Activated CD4-positive, alpha-beta T cell treated with anti-CD3 and anti-CD28 coated beads, Interleukin-2, Interleukin-6, amounts not matched to agents 100 ng/mL and 50 ng/mL, durations not matched to agents 16 hours and 8 hours (primary cell): ENCODE measurements at places on chromosomes 6 and 20.
A peak's percentile ranks its signal among the peaks of the same experiment; 100 is the strongest.

- DNase-seq: peak; percentile 87
Measured at GRCh38 chr6:5174244-5174643, 86.5 kb downstream of the LYRM4 start.

DNA sequence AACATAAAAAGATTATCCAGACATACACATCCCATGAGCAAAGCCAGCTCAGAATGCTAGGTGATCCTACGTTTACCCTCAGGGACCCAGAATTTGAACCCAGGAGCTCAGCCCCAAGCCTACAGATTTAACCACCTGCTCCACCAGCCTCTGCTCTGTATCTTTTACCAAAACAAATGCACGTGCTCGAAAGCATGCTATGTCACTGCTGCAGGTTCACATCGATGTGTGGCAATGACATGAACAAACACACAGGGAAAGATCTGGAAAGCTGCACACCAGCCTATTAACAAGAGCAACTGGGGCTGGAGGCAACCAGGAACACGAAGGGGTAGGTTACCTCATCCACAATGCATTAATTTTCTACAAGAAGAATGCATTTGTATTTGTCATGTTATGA lies 32.1 kb downstream of the PREX1 start:
- no peak for DNase-seq

DNA sequence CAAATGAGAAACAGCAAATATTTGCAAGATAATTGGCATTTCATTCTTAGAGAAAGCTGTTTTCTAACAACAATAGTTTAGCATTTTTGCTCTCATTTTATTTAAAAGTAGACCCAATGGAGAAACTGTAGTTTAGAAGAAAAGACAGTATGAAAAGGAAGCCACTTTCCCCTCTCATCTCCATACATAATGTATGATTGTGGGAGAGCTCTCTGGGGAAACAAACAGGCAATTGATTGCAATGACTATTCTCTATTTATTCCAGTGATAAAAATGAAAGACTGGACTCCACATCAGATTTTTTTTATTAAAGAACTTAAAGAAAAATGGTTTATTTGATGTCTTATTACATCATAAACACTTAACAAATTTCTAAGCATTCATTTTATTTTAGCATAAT lies 116.8 kb upstream of the SASH1 start:
- no peak for DNase-seq

GRCh38 chr6:129608886-129609537 lies 101.0 kb downstream of the ARHGAP18 start:
- DNase-seq: no peak

GRCh38 chr20:38123021-38123587 lies 42.0 kb downstream of the TGM2 start:
- no peak for DNase-seq

- no peak for DNase-seq
Measured at GRCh38 chr6:22451962-22452361, 117.4 kb upstream of the HDGFL1 start.

- DNase-seq: no peak
Measured at GRCh38 chr6:21219241-21219640, 374.3 kb upstream of the SOX4 start.

DNA sequence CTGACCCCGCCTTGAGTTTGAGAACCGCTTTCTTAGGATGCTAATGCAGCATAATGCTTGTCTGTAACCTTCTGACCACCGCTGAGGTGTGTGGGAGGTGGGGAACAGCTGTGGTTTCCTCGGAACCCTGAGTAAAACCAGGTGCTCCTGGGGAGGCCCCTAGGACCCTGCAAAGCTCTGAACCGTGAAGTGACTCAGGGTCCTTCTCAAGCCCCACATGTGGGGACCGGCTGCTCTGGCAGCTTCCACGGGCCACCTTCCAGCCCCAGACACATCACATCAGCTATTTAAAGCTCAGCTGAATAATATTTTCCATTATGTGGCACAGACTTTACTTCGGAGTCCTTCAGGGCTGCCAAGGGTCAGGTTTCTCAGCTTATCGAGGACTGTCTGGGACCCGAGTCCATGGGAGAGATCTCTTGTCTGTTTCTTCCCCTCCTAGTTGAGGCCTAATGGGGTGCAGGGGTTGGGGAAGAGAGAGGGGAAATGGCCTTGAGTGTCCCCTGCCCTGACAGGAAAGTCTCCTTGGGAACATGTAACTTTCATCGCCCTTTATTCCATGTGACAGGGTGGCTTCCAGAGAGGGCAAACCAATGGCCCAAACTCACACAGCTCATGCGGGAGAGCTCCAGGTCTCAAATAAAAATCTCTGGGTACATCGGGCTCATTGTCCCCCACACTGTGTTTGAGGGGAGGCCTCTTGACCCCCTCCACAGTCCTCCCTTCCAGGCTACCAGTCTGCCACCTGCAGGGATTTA lies 186.1 kb upstream of the SLC24A3 start:
- DNase-seq: no peak

- no peak for DNase-seq
Measured at GRCh38 chr20:59912609-59913008, 20.8 kb downstream of the SYCP2 start.

DNA sequence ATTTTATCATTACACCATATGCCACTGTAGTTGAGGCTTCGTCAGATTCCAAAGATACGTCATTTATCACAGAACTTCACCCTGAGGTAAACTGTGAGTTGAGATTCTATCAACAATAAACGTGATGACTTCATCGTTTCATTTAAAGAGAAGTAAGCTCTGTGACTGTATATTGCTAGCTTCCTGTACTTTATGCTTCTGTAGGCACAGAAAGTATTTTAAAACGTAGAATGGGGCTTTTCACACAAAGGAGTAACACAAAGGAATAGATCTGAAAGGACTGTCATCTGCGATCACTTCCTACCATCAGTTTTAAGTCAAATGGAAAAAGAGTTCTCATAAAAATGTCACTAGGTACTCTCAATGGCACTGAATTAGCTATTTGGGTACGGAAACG lies 234.4 kb upstream of the MCHR2 start:
- peak; percentile 17 for DNase-seq

DNA sequence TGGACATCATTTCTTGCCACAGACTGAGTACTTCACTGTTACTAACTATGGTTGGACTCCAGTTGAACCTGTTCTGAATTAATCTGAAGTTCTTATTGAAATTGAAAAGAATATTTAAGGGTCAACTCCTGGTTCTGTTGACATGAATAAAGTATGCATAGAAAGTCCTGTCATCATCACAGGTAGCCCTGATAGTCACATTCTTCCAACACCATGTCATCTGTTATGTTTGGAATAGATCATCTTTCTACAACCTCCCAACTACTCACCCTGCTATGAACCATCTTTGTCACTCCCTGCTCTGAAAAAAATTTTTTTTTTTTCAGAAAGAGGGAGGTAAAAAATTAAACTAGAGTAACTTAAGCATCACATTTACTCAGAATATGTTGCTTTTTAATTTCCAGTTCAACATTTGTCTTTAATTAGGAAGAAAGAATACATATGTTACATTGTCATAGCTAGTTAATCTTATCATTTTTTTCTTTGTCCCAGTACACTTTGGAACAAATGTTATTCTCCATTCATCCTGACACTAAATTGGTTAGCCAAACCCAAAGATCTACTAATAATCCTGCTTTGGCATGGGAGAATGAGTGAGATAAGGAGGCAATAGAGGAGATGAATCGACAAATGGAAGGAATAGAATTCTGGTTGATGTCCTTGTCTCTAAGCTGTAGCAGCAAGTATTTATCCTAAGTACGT lies 775.1 kb upstream of the NRSN1 start:
- no peak for DNase-seq

GRCh38 chr6:139370283-139370998 lies 4.0 kb downstream of the CITED2 start:
- DNase-seq: no peak

DNA sequence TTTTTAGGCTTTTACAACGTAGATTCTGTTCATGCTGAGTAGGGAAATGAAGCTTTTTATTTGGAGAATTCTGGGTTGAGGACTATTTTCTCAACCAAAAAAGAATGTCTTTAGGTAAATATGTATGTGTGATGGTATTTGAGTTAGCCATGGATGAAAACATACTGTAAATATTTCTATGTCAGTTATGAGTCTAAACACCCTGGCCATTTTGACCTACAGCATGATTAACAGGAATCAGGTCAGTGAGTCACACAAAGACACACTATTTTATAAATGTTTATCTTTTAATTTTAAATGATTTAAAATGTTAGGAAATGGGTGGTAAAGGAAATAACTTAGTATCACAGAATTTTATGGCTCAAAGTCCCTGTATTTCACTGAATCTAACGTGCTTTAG lies 851.7 kb upstream of the MAP3K7 start:
- no peak for DNase-seq

DNA sequence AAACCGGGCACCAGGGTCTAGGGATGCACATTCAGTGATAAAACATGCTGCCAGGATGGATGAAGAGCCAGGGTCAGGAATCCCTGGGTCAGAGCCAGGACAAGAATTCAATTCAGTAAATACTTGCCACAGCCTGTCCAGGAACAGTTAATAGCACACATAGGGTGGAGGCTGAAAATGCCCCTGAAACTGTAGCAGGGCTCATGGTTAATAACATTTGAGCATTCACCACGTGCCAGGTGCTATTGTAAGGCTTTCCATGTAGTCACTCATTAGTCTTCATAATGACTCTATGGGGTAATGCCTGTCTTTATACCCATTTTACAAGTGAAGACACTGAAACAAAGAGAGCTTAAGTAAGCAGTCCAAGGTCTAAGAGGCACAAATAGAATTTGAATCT lies 296.3 kb downstream of the LRFN2 start:
- DNase-seq: no peak

GRCh38 chr20:63974402-63975200 lies 4.8 kb downstream of the SAMD10 start:
- no peak for DNase-seq

DNA sequence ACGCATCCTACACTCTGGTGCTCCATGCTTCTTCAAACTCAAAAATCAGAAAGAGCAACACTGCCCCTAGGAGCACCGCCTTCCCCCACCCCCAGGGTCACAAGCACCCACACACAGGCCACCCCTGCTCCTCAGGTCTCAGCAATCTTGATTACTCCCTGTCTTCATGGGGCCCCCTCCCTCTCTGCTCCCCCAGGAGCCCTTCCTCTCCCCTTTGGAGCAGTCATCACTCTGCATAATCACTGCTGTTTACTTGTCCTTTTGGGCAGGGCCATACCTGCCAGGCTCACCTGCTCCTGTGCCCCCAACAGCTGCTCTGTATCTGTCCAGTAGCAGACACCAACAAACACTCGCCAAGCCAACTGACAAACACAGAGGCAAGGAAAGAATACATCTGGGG lies 7.6 kb upstream of the SYNDIG1 start:
- no peak for DNase-seq

DNA sequence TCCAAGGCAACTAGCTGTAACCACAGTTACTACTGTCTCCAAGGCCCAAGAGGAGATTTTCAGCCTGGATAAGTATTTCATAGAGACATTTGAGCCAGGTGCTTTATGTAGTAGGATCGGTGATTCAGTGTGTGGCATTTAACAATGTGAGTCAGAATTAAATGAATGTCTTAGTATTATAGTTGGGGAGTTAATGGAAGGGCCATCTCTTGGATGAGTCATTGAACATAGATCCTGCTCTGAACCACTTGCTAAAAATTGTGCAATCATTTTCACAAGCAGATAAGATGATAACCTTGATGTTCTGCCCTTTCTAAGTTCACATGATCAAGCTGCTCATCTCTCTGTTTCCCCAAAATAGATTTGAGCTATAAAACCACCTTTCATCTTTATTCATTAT lies 668.9 kb upstream of the CITED2 start:
- peak; percentile 30 for DNase-seq

DNA sequence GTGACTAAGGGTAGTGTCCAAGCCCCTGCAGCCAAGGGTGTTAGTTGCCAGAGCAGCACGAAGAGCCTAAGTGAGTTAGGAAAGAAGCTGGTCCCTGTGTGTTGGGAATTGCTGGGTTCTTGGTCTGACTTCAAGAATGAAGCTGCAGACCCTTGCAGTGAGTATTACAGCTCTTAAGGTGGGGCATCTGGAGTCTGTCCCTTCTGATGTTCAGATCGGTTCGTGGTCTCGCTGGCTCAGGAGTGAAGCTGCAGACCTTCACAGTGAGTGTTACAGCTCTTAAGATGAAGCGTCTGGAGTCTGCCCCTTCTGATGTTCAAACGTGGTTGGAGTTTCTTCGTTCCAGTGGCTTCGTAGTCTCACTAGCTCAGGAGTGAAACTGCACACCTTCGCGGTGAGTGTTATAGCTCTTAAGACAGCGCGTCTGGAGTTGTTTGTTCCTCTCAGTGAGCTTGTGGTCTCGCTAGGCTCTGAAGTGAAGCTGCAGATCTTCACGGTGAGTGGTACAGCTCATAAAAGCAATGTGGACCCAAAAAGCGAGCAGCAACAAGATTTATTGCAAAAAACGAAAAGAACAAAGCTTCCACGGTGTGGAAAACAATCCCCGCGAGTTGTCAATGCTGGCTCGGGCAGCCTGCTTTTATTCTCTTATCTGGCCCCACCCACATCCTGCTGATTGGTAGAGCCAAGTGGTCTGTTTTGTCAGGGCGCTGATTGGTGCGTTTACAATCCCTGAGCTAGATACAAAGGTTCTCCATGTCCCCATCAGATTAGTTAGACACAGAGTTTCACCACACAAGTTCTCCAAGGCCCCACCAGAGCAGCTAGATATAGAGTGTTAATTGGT lies 31.8 kb downstream of the PXDC1 start:
- DNase-seq: no peak

DNA sequence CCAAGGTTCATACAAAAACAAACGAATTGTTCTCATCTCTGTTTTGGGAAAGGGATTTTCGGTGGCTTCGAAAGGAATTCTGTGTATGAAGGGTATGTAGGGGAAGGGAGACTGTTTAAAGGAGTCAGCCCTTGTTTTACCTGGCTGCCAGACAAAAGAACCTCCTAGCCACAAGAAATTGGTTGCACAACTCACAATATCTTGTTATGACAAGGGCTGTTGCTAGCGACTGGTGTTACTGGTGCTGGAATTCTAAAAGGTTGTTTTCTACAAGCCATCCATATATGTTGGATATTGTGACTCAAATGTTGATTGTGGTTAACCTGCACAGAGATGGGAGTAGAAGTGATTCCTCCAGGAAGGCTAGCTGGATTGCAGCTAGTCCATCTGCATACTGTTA lies 34.6 kb upstream of the CITED2 start:
- no peak for DNase-seq

- no peak for DNase-seq
Measured at GRCh38 chr20:50572938-50573777, 63.0 kb downstream of the PTPN1 start.

GRCh38 chr20:49603209-49603627 lies 35.3 kb upstream of the PTGIS start:
- DNase-seq: no peak

- DNase-seq: no peak
Measured at GRCh38 chr6:38477680-38478260, 162.0 kb downstream of the BTBD9 start.
